PC-9 (cell line): ENCODE measurements at places on chromosomes 2 and 18. TPM values are rescaled to one million over a fixed set of nuclear protein-coding genes. Genes with fewer than 3 reads are reported as not detected.
A peak's percentile ranks its signal among the peaks of the same experiment; 100 is the strongest.

The GNLY gene
- total RNA-seq = not detected in 2 replicates

The RUFY4 gene
- total RNA-seq = not detected in 2 replicates

The SERPINB10 gene
- not detected in 2 replicates for total RNA-seq

The NABP1 gene
- total RNA-seq = 39.0 and 46.5 TPM in 2 replicates

GRCh38 chr2:96541398-96542152 lies 5.0 kb downstream of the ARID5A start:
- H3K27ac ChIP-seq = no peak overlapping the region
- no peak overlapping the region for H3K4me3 ChIP-seq
- H3K36me3 ChIP-seq = no peaks in the 10 kb centered on the region
- no peak for DNase-seq
- H3K4me1 ChIP-seq = peaks cover 18% of the 10 kb centered on the region
- H3K27me3 ChIP-seq = no peaks in the 10 kb centered on the region

- H3K27ac ChIP-seq = no peak overlapping the region
- no peak overlapping the region for H3K4me3 ChIP-seq
- H3K27me3 ChIP-seq = no peaks in the 10 kb centered on the region
- DNase-seq = no peak
- no peaks in the 10 kb centered on the region for H3K36me3 ChIP-seq
- no peaks in the 10 kb centered on the region for H3K4me1 ChIP-seq
Observed at GRCh38 chr2:154518872-154519271, 179.6 kb upstream of the KCNJ3 start.

GRCh38 chr18:23108496-23108895 lies 26.8 kb upstream of the CABLES1 start:
- DNase-seq = peak; percentile 56
- no peak overlapping the region for H3K4me3 ChIP-seq
- no peaks in the 10 kb centered on the region for H3K27me3 ChIP-seq
- peaks cover 49% of the 10 kb centered on the region for H3K4me1 ChIP-seq
- no peaks in the 10 kb centered on the region for H3K36me3 ChIP-seq
- H3K27ac ChIP-seq = no peak overlapping the region

DNA sequence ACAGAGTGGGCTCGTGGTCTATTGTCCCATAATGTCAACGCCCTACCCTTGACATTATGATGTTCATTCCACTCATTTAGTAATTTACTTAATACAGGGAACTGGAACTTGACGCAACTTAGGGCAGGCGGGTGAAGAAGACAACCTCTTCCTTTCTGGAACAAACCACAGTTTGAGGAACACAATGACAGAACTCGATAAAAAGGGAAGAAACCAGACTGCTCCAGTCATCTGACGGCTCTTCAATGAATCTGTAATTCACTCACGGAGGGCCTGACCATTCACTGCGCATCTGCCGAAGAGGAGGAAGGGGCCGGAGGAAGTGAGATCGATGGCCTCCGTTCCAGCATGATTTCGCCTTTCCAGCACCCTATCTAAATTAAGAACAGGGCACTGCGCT lies 83.2 kb downstream of the BCL2 start:
- H3K36me3 ChIP-seq = no peaks in the 10 kb centered on the region
- H3K27me3 ChIP-seq = no peaks in the 10 kb centered on the region
- no peak overlapping the region for H3K4me3 ChIP-seq
- H3K4me1 ChIP-seq = peaks cover 22% of the 10 kb centered on the region

GRCh38 chr2:191970867-191971266 lies 124.0 kb upstream of the CAVIN2 start:
- DNase-seq = no peak
- no peaks in the 10 kb centered on the region for H3K36me3 ChIP-seq
- H3K27ac ChIP-seq = no peak overlapping the region
- H3K27me3 ChIP-seq = no peaks in the 10 kb centered on the region
- no peak overlapping the region for H3K4me3 ChIP-seq
- H3K4me1 ChIP-seq = no peaks in the 10 kb centered on the region

DNA sequence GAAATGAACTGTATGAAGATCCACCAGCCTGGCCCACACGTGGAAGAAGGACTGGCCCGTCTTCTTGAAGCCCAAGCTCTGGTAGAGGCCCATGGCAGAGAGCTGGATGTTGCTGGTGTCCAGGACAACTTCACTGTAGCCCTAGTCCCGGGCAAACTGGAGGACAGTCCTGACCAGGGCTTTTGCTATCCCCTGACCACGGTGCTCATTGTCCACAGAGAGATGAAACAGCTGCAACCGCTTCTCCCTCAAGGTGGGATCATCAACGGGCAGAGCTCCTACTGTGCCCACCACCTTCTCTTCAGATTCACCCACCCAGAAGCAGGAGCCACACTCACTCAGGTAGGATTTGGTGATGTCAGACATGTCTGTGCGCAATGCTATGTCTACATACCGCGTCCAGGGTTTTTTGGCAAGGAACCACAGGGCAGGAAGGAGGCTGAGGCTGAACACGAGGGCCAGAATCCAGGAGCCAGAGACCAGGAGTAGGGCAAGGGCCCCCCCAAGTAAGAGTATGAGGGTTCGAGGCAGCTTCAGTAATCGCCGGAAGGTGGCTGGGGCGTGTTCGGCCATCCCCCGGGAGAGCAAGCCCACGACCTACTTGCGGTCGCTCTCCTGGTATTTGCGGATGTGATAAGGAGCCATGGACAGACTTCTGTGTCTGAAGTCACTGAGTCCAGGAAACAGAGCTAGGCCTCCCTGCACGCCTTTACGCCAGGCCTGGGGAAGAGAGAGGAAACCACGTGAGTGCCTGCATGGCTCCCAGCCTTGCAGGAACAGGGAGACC lies 36.3 kb downstream of the TPRKB start:
- H3K27ac ChIP-seq = no peak overlapping the region
- peaks cover 74% of the 10 kb centered on the region for H3K27me3 ChIP-seq
- no peaks in the 10 kb centered on the region for H3K36me3 ChIP-seq
- DNase-seq = no peak

- peaks cover 5% of the 10 kb centered on the region for H3K4me1 ChIP-seq
- H3K36me3 ChIP-seq = no peaks in the 10 kb centered on the region
- H3K27ac ChIP-seq = no peak overlapping the region
- no peak overlapping the region for H3K4me3 ChIP-seq
- peaks cover 31% of the 10 kb centered on the region for H3K27me3 ChIP-seq
Observed at GRCh38 chr2:11592671-11593574, 59.1 kb downstream of the GREB1 start.

GRCh38 chr18:63266888-63267790 lies 52.4 kb downstream of the BCL2 start:
- H3K36me3 ChIP-seq = no peaks in the 10 kb centered on the region
- H3K4me3 ChIP-seq = no peak overlapping the region
- no peaks in the 10 kb centered on the region for H3K27me3 ChIP-seq
- H3K27ac ChIP-seq = no peak overlapping the region
- no peaks in the 10 kb centered on the region for H3K4me1 ChIP-seq

DNA sequence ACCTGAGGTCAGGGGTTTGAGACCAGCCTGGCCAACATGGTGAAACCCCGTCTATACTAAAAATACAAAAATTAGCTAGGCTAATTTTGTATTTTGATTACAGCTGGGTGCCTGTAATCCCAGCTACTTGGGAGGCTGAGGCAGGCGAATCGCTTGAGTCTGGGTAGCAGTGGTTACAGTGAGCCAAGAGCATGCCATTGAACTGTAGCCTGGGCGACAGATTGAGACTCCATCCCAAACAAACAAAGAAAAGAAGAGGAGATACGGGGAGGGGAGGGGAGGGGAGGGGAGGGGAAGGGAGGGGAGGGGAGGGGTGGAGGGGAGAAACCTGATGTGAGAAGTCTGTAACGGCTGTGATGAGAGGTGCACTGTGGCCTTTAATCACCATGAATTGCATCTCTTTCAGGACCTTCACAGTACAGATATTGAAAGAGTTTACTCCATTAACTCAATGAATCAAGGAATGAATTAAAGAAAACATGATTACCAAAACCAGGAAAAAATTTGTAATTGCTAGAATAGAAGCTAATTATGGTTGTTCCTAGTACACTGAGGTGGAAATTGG lies 135.3 kb downstream of the CALCRL start:
- no peaks in the 10 kb centered on the region for H3K27me3 ChIP-seq
- no peak for DNase-seq
- H3K36me3 ChIP-seq = no peaks in the 10 kb centered on the region
- H3K4me1 ChIP-seq = no peaks in the 10 kb centered on the region
- H3K27ac ChIP-seq = no peak overlapping the region

GRCh38 chr18:48739266-48740067 lies 200.6 kb downstream of the CTIF start:
- H3K4me3 ChIP-seq = no peak overlapping the region
- H3K27me3 ChIP-seq = no peaks in the 10 kb centered on the region
- no peak overlapping the region for H3K27ac ChIP-seq
- DNase-seq = no peak
